ENCODE measurements at places on chromosomes 16 and 17.

DNA sequence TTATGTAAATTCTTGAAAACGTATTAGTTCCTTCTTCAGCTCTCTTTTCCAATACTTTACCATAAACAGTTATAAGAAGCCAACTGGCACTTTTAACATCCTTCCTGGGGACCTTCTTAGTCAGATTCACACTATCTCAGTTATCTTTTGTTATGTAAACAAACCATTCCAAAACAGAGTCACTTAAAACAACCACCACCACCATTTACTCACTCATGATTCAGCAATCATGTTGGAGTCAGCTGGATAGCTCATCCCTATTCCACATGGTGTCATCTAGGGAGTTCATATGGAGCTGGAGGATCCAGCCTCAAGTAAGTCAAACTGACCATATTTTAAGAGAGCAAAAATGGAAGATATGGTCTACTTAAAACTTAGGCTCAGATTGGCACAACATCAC is 240.3 kb upstream of the IRX3 start:
- DNase-seq = no peak

- no peak for DNase-seq
These were observed 51.7 kb downstream of the RPH3AL start for GRCh38 chr17:300881-301280.

DNA sequence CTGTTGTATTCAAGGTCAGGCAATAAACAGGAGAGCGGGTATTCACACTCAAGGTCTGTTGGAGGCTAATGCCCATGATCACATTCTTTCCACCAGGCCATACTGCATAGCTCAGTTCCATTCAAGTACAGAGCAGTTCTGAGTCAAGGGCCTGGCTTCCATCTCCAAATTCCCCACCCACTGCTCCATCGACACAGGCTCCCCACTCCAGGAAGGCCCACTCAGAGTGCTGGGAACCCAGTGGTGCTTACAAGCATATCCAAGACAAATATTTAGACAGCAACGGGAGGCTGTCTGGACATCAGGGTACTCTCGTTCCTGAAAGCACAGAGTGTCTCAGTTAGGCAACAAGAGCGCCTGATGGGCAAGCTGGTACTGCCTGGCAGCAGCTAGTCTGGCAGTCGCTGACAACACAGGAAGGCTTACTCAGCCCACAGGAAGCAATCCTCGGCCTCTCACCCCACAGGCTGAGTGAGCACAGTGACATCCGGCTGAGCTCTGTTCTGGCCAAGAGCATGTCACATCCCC is 40.9 kb downstream of the RFFL start:
- DNase-seq = peak; percentile 69

DNA sequence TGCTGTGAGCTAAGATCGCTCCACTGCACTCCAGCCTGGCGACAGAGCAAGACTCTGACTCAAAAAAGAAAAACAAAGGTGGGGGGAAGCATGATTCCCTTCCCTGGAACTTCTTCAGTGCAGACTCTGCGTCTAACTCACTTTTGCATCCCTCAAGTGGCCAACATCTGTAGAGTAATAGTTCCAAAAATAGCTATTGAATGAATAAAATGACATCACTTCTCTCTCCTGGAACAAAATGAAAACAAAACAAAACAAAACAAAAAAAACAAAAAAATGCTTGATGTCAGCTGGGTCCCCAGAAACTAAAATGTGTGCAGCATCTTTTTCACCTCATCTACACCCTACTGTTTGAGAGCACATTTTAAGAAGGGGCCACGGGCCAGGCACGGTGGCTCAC is 197.7 kb upstream of the NOG start:
- no peak for DNase-seq

GRCh38 chr17:27199948-27200347 is 94.0 kb upstream of the WSB1 start:
- no peak for DNase-seq
